Stimulated activated CD8-positive, alpha-beta memory T cell treated with anti-CD3 and anti-CD28 coated beads, Interleukin-2, amount 100 ng/mL, for 1 hour (primary cell): ENCODE measurements at places on chromosomes 2 and 18.

- DNase-seq, result no peak
Observed at GRCh38 chr18:56933472-56933871, 213.4 kb upstream of the BOD1L2 start.

DNA sequence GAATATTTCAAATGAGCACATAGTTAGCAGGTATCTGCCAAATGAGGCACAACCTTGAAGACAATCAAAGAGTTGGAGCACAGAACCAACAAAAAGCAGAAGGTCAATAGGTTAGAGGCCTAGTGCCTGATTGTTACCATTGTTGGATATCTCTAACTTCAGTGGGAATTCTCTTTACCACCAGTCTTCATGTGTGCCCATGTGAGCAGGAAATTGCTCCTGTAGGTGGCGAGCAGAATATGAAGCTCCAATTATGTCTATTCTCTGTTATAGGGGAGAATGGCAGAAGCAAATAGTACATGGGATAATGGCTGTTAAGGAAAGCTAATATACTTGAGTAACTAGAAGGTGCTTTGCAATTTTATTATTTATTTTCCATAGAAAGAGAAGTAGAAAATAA is 14.9 kb upstream of the ZNF385B start:
- no peak for DNase-seq

DNA sequence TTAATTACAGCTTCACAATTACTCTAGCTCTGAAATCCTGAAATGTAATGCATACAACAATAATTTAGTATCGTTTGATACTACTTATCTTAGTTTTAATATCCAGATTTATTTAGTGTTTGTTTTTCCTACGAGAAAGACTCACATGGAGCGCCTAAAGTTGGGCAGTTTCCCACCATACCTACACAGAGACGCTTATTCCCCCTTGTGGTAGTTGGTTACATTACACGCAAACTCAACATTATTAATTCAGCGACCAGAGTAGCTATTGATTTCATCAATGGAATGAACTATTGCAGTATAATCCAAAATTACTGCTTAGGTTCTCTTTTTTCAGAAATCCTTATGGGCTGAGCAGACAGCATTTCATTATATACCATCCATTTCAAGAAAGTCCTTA is 164.0 kb upstream of the REG3G start:
- no peak for DNase-seq

GRCh38 chr2:25330273-25330672 is 11.5 kb downstream of the DNMT3A start:
- no peak for DNase-seq

- DNase-seq, result no peak
Observed at GRCh38 chr2:10527585-10527984, 79.5 kb upstream of the ODC1 start.

GRCh38 chr2:213246497-213247281 is 37.6 kb upstream of the SPAG16 start:
- peak; percentile 26 for DNase-seq

- no peak for DNase-seq
Observed at GRCh38 chr2:201358684-201359083, 1.5 kb upstream of the FLACC1 start.

- no peak for DNase-seq
Observed at GRCh38 chr2:50651676-50652075, 380.3 kb downstream of the NRXN1 start.

DNA sequence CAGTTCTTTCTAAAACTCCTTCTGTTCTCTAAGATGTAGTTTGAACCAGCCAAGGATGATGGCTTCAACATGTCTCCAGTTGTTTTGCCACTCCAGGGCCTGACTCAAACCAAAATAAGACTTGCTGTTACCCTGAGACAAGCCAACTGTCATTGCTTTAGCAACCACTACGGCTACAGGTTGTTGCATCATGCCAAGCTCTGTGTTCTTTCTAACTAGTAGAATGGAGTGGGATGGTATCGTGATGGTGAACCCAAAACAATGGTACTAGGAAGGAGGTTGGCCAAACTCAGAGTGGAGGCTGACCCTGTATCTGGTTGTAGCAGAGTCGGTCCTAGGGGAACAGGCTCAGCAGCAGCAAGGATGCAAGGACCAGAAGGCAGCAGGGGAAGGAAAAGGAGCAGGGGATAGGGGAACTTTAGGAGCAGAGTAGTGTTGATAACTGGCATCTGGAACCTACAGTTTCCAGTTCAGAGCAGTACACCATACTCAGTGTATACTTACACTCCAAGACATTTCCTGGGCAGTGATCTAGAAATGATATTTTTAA is 51.6 kb downstream of the PDK1 start:
- DNase-seq, result no peak

GRCh38 chr2:180747728-180748127 is 232.7 kb upstream of the UBE2E3 start:
- no peak for DNase-seq

DNA sequence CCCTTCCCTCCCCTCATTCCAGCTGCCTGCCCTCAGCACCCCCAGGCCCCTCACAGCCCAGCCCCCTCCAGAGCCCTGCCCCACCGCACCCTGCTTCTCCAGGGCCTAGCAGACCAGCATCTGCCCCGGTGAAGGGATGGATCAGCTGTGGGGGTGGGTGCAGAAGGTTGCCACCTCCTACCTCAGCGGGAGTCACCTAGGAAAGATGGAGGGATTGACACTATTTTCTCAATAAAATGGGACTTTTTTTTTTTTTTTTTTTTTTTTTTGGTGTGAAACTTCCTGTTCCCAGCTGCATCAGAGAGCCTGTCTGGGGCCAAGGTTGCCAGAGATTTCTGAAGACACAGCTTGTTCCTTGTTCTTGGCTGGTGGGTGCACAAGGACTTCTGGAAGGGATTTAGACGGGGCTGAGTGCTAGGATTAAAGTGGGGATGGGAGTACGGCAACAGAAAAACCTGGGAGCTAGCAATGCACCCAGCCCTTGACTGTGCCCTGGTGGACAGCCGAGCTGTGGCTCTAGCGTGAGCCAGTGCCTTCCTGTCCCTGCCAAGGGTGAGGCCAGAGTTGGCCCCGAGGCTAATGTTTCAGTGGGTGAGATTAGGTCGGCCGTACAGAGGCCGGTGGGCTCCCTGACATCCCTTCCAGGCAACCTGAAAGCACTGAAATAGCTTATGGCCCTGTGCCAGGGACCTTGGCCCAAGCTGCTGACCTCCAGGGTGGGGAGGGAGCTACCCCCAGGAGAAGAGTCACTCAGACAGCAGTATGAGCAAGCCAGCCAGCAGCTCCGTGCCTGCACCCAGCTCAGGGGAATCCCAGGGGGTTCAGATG is 4.6 kb downstream of the B3GNT7 start:
- no peak for DNase-seq

DNA sequence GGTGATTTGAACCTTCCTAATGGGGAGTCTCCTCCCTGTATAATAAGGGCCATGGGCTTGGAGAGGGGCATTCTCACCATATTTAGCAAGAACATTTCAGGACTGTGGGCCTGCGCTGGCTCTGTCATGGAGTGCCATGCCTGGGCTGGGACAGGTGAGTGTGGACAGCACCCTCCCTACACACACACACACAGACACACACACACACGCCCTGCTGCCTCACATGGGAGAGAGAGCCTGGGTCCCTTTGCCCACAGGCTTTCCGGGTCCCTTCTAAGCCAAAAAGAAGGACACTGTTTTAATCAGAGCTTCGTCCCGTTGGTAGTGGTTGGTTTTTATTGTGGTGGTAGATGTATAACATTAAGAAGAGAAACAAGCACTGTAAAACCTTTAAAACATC is 31.4 kb upstream of the TMEM87B start:
- DNase-seq, result no peak

- no peak for DNase-seq
Observed at GRCh38 chr18:6994771-6995430, 122.7 kb downstream of the LAMA1 start.

- DNase-seq, result no peak
Observed at GRCh38 chr2:120436885-120437603, 91.1 kb downstream of the INHBB start.

DNA sequence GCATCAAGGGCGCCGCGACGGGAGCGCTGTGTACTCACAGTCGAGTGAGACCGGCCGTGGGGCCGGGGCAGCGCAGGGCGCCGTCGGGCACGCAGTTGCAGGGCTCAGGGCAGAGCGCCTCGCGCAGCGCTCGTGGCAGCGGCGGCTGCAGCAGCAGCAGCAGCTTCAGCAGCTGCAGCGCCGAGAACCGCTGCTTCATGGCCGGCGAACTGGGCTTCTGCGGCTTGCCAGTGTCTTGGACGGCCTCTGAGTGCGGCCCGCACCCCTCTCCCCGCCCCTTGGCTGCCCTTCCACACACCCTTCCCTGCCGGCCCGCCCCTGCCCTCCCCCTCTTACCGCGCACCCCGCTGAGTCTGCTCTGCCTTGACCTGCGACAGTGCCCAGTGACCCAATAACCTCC is at the start of gene LHCGR:
TSS of gene LHCGR (minus strand) at position 252 of the 400 bp plus-strand sequence. CDS start at position 199, 53 bp downstream.
- no peak for DNase-seq

- DNase-seq, result no peak
Observed at GRCh38 chr18:9135912-9136314, 668 bp upstream of the ANKRD12 start.

GRCh38 chr2:136030406-136030805 is 45.0 kb upstream of the DARS1 start:
- DNase-seq, result no peak

GRCh38 chr18:8084160-8084559 is 517.0 kb downstream of the PTPRM start:
- DNase-seq, result no peak
